ENCODE measurements at places on chromosomes 7 and 10.
A peak's percentile ranks its signal among the peaks of the same experiment; 100 is the strongest.

- no peak for DNase-seq
Observed at GRCh38 chr7:119748991-119749390, 524.0 kb upstream of the KCND2 start.

DNA sequence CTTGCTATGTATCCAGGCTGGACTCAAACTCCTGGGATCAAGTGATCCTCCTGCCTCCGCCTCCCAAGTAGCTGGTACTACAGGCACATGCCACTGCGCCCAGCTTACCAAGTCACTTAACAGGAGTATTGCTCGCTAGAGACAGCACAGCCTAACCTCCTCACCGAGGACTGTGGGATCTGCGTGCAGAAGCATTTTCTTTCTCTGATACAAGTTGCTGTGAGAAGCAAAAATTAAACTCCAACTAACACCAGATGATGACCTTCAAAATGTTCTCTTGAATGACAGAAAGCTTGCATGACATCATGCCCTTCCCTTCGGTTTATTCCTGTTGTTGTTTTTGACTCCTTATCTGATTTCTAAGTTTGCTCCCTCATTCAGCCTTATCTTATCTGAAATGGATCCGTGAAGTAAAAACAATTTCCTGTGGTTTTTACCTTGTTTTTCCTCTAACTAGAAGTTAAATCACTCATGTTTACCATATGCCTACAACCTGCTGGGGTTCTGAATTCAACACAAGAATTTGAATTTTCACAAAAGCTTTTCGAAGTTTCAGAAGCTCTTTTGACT, 94.4 kb upstream of the KIF5B start:
- DNase-seq, result no peak

DNA sequence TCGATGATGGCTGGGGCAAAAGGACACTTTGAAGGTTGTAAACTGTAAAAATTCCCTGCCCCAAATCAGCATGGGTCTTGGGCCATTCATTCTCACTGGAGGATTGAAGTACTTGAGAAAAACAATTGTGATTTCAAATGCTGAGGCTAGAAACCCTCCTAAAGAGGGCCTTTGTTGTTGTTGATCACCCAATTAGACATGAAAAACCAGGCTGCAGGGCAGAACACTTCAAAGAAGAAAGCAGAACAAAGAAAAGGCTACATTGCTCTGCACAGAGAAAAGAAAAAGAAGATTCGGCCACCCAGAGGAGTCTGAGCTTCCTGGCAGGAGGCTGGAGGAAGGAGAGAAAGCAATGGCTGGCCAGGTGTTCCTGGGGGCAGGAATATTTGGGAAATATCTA, 143.1 kb downstream of the NPY start:
- DNase-seq, result no peak

DNA sequence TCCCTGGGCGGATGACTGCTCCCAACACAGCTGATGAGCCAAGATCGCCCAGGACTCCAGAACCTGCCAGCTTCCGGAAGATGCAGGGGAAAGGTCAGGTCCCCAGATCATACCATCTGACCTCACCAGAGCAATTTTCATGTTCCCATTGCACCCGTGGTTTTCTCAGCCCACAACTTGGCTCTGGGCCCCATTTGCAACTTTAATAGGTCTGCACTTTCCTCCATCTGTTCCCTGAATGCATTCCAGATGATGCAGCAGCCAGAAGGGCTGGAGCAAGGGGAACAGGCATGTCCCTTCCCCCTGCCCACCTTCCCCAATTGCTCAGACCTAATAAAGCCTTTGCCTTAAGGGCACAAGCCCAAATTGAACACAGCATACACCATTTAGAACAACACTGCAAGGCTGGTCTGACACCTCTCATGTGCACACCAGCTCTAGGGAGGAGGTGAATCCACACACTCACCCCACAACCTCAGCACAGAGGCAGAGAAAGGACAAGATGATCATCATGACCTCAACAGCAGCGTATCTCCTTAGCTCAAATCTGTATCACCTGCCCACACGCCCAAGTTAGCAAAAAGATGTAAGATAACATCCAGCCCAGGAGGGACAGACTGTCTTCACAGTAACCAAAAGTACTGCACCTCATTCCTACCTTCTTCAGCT, 87.5 kb downstream of the PLXNA4 start:
- DNase-seq, result no peak

GRCh38 chr7:111918461-111918860, 287.7 kb downstream of the DOCK4 start:
- no peak for DNase-seq

GRCh38 chr7:139035586-139036353, at the start of gene ZC3HAV1L:
Gene ZC3HAV1L, minus strand, starts transcription at chr7:139036042. Its CDS starts 25 bp downstream, at chr7:139036017.
- DNase-seq, result peak; percentile 17

- no peak for DNase-seq
Observed at GRCh38 chr7:138756591-138757242, 41.1 kb upstream of the TMEM213 start.

GRCh38 chr10:131682271-131682962, 218.4 kb upstream of the PPP2R2D start:
- no peak for DNase-seq

DNA sequence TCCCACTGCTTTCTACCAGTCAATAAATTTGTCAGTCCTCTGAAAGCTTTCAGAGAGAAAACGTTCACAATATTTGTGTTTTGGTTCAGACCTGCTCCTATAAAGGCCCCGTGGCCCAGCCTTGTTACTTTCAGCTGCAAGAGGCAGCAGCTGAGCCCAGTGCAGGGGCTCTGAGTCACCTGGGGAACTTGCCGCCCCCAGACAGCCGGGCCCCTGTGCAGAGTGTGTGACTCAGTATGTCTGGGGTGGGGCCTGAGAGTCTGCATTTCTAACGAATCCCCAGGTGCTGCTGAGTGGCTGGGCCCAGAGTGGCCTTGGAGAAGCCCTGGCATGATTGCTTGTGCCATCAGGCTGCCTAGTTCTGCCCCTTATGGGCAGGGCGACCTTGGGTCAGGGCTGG, 303.5 kb downstream of the PAXIP1 start:
- DNase-seq, result peak; percentile 52

DNA sequence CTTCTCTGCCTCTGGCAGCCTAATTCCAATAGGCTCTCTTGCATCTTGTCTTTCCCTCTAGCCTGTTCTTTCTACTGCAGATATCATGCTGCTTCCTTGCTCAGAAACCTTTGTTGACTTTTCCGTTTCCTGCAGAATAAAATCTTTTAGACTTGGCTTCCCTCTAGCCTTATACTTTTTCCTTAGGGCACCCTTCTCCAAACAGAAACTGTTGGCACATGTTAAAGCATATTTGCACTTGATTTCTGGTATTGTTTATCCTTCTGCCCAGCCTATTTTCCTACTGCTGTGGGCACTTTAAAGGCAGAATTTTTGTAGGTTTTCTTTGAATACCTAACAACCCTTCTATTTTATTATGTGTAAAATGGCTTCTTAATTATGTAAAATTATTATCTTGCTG, 4.6 kb downstream of the GNAI1 start:
- DNase-seq, result no peak

- no peak for DNase-seq
Observed at GRCh38 chr7:78165454-78165853, 366.9 kb downstream of the PHTF2 start.

DNA sequence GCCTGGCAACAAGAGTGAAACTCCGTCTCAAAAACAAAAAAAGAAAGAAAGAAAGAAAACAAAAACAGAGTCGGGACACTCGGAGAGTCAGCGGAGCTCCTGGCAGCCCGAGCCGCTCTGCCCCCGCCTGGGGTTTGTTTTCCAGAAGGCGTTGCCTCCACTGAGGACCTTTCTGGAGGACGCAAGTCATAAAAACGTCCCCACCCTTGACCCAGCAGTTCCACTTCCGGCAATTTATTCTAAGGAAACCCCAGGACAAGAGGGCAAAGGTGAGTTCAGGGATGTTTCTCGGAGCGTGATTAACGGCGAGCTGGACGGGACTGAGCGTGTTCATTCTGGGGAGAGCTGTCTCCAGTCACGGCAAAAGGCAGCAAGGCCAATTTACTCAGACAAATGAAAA, 27.0 kb upstream of the SUN1 start:
- no peak for DNase-seq
